SK-N-SH (cell line): ENCODE measurements at places on chromosomes 11 and 22.
A peak's percentile ranks its signal among the peaks of the same experiment; 100 is the strongest.

DNA sequence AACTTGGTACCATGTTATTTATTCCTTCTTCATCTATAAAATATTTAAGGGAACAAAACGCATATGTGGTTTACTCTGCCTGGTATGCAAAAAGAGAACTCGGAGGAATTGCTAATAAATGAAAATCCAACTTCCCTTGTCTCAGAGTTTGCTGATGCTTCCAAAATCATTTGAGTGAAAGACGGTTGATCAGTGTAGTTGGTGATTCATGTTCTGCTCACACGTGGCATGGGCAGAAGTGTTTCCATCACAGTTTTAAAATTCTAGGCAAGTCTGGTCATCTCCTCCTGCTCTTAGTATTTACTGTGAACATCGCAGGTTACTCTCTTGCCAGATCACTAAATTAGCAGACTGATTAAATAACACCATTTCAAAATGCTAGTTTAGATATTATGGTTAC is 11.9 kb upstream of the PARVB start:
- no peak for DNase-seq

DNA sequence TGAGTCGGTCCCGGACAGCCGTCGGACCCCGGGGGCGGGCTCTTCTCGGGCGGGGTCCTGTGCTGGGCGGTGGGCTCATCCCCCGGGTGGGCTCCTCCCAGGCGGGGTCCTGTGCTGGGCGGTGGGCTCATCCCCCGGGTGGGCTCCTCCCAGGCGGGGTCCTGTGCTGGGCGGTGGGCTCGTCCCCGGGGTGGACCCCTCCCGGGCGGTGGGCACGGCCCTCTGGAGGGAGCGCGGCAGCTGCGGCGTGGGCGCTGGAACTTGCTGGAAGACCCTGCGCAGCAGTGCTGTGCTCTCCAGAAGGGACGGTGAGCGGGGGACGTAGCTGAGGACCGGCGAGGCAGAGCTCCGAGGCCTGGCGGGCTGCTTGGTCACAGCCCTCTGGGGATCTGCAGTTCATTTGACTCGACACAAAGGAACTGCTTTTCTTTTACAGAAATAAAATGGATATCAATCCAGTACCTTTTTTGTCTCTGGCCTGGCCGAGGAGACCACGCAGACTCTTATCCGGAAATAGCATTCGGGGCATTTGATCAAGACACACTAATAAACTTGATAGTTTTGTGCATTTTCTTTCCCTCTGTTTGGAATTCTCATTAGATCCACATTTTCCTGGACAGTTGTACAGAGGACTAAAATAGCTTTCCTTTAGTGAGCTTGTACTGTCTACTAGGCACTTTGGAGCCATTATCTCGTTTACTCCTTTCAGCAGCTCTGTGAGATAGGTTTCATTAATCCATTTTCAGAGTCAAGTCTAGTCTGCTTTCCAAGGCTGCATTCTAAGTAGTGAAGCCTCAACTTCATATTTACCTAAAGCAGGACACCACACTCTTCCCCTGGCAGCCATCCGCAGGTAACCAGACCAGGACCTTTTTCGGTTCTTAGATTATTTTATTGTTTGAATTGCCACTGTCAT is 812 bp downstream of the JAM3 start:
- DNase-seq: peak; percentile 75

- DNase-seq: no peak
Observed at GRCh38 chr11:31449040-31449439, 60.4 kb downstream of the IMMP1L start.

DNA sequence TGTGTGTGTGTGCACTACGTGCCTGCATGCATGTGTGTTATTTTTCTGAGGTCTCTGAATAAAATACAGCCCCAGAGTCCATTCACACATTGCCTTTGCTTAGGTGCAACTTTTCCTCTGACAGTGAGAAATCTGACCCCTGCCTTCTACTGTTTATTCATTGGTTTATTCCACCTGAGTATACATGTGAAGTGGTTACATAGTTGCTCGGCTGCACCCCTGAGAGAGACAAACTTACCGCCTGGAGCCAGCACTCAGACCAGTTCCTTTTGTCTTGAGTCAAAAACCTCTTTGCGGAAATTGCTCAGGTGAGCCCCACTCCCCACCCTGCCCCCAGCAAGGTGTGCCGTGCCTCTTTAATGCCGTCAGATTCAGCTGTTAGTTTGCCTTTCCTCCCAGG is 363.6 kb downstream of the BRD1 start:
- DNase-seq: no peak

GRCh38 chr11:116053548-116053919 is 549.3 kb upstream of the CADM1 start:
- no peak for DNase-seq

- no peak for DNase-seq
Observed at GRCh38 chr11:503179-503981, 3.7 kb downstream of the RNH1 start.

DNA sequence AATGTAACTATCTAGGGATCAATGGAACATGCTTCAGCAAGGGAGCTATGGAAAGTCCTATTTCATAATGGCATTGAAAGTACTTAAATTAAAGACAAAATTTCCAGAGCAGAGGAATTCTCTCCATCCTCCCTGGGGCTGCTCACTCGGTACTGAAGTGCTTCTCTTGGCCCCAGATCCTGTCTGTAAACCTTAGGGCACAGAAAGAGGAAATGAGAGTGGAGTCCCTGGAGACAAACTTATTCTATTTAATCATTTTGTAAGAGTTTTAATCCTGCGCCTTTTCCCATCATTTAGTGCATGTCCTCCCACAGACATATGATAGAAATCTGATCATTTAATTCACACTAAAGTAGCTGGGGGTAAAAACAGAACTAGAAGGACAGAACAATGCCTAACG is 20.9 kb upstream of the PAMR1 start:
- no peak for DNase-seq

- DNase-seq: peak; percentile 7
Observed at GRCh38 chr11:1360835-1361357, 28.8 kb upstream of the BRSK2 start.

- DNase-seq: no peak
Observed at GRCh38 chr11:63537293-63538101, 889 bp downstream of the PLAAT4 start.

GRCh38 chr22:44645531-44645930 is 56.5 kb upstream of the PRR5 start:
- DNase-seq: peak; percentile 12

DNA sequence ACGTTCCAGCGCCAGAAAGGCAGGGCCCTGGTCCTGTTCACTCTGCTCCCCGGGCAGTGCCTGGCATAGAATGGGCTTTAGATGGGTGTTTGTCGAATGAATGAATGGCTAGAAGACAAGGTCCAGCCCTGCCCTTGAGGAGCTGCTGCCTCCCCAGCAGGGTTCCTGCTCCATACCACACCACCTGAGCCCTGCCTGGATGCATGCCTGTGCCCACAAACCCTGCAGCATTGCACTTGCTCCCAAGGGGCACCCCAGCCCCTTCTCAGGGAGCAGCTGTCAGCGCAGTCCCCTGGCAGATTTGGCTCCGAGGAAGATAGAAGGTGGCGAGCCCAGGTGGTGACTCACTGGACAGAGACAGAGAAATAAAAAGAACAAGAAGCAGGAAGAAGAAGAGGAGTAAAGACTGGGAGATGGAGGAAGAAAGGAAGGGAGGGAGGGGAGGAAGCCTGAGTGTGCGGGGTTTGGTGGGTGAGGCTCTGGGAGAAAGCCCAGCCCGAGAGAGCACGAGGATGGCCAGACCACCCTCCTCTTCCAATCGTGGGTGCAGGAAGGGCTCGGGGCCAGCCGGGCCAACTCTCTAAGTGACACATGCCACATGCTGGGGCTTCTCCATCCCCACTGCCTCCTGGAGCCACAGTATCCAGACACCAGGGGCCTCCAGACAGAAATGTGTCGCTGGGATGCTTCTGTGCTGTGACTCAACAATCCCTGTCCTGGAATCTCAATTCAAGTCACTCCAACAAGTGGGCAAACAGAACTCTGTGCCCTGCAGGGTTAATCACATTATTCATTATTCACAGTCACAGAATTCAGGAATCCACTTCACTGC is 1474.3 kb downstream of the BRD1 start:
- no peak for DNase-seq

DNA sequence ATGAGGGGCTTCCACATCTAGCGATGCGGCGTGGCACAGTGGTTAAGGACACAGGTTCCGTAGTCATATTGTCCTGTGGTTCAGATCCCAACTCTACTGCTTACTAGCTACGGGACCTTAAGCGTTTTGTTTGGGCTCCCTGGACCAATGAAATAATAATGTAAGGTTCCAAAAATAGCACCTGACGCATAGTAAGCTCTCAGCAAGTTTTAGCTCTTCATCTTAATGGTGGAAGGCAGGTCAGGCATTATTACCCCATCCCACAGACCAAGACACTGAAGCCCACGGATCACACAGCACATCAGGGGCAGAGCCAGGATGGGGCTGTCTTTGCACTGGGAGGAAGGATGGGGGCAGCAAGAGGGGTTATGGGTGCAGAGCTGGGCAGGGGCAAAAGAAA is 13.0 kb downstream of the DNAJB13 start:
- DNase-seq: no peak

GRCh38 chr11:19589567-19590260 is 122.9 kb upstream of the NAV2 start:
- DNase-seq: no peak

GRCh38 chr11:118175993-118176777 is at the start of gene SCN2B:
Gene SCN2B (minus strand): TSS chr11:118176639. CDS start chr11:118176431, 208 bp downstream.
- peak; percentile 78 for DNase-seq

DNA sequence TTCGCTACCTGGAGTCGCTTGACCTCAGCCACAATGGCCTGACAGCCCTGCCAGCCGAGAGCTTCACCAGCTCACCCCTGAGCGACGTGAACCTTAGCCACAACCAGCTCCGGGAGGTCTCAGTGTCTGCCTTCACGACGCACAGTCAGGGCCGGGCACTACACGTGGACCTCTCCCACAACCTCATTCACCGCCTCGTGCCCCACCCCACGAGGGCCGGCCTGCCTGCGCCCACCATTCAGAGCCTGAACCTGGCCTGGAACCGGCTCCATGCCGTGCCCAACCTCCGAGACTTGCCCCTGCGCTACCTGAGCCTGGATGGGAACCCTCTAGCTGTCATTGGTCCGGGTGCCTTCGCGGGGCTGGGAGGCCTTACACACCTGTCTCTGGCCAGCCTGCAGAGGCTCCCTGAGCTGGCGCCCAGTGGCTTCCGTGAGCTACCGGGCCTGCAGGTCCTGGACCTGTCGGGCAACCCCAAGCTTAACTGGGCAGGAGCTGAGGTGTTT is 12.8 kb downstream of the TSKU start:
- DNase-seq: no peak

DNA sequence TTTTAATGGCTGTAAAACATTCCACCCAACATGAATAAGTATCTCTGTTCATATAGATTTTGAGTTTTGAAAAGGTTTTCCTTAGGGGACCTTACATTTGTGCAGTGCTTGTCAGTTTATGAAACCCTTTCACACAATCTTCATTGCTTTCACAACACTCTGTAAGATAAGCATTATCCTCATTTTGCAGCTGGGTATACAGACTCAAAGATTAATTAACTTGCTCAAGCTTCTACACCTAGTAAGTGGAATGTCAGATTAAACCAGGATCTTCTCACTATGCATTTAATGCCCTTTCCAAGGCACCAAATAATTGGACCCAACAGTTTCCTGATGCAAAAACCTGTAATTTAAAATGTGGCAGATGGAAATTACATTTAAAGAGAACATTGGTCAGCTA is 11.6 kb upstream of the GAB2 start:
- DNase-seq: no peak

DNA sequence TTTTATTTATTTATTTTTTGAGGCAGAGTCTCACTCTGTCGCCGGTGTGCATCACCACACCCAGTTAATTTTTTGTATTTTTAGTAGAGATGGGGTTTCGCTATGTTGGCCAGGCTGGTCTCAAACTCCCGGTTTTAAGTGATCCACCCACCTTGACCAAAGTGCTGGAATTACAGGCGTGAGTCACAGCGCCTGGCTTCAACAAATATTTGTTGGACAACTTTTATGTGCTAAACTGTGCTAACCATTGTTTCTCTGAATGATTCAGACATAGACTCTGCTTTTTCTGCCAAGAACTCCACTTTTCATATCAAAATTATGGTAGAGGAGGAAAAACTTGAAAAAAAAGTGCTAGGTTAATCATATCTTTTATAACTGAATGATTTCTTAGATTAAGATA is 36.3 kb downstream of the MMP7 start:
- DNase-seq: no peak

DNA sequence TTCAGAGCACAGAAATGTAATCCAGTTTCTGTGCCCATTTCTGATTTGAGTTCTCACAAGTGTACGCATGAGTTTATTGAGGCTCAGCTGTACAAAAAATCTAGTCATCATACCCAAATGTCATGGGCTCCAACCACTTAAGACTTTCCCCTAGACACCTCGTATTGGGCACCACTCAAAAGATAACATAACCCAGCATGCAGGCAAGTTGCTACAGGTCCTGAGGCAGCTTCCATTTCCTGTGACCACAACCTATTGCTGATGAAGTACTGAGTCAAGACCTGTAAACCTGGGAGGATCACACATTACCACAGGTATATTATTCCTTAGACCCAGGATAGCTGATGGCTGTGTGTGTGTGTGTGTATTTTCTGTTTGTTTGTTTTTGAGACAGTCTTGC is 95.2 kb downstream of the MRTFA start:
- DNase-seq: no peak

GRCh38 chr11:57499983-57500461 is 15.5 kb downstream of the SLC43A1 start:
- no peak for DNase-seq

GRCh38 chr11:120899720-120900119 is 124.2 kb upstream of the TBCEL start:
- DNase-seq: no peak

- no peak for DNase-seq
Observed at GRCh38 chr11:5343474-5344335, at the start of gene OR51B5. Gene OR51B5 (minus strand): TSS chr11:5343524. CDS start chr11:5343524, 0 bp downstream.

- DNase-seq: no peak
Observed at GRCh38 chr11:103358251-103358650, 249.0 kb downstream of the DYNC2H1 start.

DNA sequence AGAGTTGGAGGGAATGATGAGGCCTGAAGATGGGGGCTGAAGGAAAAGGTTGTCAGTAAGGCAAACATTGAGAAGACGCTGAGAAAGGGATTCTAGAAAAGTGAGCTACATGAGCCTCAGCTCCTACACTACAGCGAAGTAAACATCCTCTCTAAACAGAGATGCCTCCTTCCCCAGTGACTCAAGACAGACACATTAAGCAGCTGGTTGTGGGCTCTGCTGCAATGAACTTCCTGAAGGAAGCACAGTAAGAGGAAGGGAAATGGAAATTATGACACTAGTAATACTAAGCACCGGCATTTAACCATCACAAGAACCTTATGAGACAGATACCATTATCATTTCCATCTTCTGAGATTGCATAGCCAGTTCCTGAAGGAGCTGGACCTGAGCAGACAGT is 190.5 kb downstream of the C11orf87 start:
- DNase-seq: no peak

GRCh38 chr11:95762534-95762933 is 27.0 kb downstream of the FAM76B start:
- no peak for DNase-seq

- DNase-seq: peak; percentile 52
Observed at GRCh38 chr22:38298312-38299005, 18.8 kb downstream of the CSNK1E start.
